ENCODE measurements at places on chromosomes 5 and 9.

GRCh38 chr9:137902646-137903045, 25.1 kb downstream of the CACNA1B start:
- no peak for DNase-seq

DNA sequence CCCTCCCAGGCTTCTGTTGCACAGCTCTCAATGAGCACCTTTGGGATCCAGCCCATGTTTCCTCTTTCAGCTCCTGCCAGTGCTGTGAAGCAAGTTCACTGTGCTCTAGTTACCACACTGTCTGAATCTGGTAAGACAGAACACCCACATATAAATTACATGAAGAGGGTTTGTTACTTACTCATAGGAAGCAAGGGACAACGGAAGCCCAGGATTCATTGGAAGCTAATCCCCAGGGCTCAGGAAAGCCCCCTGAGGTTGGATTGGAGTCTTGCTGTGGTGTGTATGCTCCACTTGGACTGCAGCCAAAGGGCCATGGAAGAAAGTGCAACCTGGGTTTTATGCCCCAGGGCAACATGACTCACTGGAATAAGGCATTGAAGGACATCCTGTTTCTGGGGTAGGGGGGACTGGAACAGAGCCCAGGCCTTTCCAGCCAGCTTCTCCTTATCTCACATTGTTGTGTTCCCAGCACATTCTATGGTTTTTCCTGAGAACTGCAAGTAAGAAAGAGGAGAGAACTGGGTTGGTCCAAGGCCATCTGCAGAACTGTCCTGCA, 15.6 kb upstream of the CLK4 start:
- DNase-seq = no peak

DNA sequence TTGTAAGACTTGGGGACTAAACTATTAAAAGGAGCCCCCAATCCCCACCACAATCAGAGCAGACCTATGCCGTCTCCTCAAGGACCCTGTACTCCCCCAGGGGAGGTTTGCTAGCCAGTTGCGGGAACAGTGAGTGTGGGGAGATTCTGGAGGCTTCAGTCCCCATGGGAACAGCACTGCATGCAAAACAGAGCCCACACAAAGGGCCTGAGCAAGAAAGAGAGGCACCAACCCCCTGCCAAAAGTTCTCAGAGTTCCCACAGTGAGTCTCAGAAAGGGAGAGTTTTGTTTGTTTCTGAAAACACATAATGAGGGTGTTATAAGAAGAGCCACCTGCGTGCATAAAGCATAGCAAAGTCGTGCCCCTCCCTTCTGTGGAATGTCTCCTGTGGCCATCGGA, 56.6 kb downstream of the CFAP90 start:
- DNase-seq = no peak

DNA sequence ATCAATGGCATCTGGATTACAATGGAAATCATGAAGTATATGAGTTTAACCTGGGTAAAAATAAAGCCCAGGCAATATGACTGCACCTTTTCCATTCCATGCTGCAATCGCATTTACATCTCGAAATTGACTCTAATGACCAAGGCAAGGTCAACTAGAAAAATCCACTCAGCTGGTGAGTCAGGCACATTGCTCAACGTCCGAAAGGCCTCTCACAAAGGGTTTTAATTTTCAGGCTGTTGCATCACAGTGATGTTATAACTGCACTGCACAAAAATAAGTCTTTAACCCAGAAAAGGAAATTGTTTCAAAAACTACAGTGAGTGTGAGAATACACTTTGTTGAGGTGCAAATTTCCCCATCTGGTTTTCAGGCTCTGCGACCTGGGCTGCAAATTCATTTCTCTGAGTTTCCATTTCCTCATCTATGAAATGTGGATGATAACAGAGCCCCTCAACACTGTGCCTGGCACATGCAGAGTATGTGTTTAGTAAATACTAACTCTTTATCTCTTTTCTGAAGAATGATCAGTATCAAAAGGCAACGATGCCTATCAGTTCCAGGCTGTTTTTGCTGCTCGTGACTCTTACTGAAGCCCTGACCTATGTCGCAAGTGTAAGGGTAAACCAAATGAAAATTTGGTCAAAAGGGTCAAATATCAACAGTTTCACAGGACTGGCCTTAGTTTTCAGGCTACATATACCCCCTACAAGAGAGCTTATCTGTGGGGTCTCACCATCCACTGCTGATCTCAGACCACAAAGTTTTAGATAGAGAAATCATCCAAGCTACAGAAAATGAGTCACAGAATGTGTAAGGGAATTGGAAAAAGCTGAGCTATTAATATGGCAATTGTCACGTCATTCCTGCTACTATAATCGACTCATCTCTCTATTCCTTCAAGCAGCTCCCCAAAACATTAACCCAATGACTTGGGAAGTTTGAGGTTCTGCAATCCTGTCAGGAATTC, 4.1 kb downstream of the NFIL3 start:
- DNase-seq = peak; percentile 82

DNA sequence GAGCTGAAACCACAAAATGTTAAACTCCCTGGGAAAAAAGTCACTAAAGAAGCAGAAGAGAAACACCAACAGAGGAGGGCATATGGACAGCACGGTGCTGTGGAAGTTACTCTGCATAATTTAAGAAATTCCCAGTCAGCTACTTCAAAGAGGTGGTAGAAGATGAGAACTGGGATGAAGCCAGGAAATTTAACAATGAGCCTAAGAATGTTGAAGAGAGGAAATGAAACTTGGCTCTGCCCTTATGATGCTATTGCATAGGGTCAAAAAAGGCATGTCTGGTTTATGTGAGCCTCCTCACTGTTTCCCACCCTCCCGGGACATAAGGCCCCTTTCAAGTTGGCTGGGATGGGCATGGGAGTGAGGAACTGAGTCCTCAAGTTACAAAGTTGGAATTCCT, 25.4 kb upstream of the SNX18 start:
- DNase-seq = no peak

- DNase-seq = no peak
These were observed 59.1 kb downstream of the GALNT12 start for GRCh38 chr9:98866435-98867102.

- DNase-seq = no peak
These were observed 43.6 kb downstream of the SEMA5A start for GRCh38 chr5:9502050-9502834.
